ENCODE measurements at places on chromosomes 7 and 10.

DNA sequence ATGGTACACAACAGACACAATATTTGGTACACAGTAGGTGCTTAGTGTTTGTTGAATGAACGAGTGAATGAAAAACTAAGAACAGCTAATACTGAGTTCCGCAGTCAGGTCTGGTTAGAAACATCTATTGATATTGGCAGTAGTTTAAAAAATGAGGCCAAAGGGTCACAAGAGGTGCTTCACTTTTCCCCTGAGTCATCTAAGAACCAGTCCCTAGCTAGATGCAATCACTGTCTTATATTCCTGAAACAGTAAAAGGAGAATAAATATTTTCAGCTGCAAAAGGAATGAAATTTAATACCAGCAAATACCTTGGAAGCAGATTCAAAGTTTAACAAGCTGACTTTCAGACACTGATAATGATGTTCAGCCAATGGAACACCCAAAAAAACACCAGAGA, 54.5 kb downstream of the SCRN1 start:
- DNase-seq = no peak

DNA sequence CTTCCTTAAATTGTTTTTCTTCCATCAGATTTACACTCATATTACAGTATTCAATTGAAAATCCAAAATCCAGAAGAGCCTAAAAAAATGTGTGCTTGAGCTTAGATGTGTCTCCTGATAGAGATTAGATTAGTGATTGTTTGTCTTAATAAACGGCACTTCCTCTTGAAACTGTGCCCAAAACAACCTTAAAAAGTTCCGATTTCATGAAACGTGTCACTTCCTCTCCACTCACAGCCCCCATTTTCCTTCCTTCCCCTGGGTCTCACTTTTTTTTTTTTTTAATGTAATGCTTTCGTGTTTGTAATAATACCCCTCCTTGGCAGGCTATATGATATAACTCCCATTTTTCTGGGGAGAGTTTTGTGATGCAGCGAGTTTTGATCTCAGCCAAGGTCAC, 114.8 kb upstream of the ADO start:
- no peak for DNase-seq

DNA sequence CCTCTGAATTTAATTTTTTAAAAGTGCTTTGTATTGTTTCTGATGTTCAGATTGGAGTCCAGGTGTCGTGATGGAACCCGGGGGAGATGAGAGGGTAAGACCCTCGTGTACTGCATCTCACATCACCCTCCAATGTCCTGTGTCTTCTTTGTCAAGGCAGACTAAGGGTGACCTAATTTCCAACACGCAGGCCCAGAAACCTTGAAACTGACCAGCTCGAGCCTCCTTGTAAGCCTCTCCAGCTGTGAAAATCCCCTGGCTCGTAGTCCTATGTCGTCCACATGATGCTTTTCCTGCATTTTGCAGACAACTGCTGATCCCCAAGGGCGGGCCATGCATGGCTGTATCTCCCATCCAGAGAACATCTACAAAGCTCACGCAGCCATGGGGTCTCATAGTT, 220.2 kb downstream of the ARHGAP12 start:
- DNase-seq = no peak

DNA sequence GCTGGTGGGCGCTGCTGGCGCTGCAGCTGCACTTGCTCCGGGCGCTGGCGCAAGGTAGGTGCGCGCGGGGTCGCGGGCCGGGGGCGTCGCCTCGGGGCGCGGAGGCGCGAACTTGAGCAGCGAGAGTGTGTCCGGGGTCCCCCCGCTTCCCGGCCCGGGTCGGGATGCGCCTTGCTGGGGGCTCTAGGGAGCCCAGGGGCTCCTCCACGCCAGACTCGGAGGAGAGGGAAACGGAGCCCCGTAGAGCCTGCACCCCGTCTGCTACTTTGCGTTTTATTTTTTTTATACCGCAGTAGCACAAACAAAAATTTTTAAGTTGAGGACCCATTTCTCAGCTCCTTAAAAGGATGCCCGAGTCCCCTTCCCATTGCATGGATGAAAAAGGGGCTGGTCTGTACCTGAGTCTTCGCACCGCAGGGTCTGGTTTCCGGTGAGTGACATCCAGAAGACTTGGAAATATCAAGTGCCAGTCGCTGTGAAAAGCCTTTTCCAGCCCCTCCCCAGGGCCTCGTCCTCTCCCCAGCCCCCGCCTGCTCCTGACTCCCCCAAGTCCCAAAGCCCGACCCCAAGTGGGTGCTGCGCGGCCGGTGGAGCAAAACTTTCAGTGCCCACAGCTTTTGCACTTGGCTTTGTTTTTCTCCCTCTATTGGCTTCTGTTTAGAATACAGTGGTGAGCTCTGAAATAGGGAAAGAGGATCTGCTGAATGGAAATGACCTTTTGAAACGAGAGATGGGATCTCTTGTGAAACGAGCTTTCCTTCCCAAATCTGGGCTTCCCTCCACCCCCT, 973 bp downstream of the SDK1 start:
- no peak for DNase-seq

DNA sequence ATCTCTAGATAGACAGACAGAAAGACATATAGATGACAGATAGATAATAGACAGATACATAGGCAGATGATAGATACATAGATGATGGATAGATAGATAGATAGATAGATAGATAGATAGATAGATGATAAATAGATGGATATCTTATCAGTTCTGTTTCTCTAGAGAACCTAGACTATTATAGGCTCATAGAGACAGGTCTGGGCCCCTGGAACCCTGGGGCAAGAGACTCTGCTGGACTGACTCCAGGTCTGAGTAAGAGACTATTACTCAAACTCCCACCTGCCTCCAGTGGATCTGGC, 58.3 kb downstream of the FRMPD2 start:
- DNase-seq = no peak

DNA sequence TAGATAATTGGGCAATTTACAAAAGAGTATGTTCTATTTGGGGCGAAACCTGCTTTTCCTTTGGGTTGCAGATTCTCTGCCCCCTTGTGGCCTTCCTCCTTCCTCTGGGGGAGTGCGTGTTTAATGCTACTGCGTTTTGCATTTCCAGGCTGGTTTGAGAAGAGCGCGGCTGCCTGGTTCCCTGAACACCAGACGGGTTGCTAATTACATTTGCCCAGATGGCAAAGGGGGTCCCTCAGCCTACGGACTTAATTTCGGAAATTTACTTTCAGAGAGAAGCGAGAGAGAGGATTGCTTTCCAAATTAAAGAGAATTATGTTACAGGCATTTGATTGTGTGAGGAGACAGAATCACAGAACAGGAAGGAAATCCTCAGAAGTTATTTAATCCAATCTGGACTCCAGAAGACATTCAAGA, 91.9 kb upstream of the JAZF1 start:
- peak; percentile 24 for DNase-seq

- no peak for DNase-seq
Measured at GRCh38 chr10:119326167-119326566, 118.8 kb downstream of the GRK5 start.

DNA sequence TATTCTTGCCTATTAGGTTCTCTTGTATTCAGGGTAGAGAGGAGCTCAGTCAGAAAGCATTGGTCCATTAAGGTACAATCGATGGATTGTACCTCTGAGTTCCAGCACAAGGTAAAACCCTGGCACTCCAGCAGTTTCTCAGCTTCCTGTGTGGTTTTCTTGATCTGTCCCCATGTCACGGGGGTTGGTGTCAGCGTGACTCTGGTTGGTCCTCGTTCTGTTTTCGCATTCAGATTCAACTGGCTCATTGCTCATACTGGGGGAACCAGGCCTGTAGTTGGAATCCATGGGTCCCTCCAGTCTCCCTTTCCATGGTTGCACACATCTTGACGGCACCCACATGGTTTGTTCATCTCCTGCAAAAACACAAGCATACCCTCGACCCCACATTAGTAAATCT, 32.7 kb upstream of the RASGEF1A start:
- DNase-seq = peak; percentile 25

DNA sequence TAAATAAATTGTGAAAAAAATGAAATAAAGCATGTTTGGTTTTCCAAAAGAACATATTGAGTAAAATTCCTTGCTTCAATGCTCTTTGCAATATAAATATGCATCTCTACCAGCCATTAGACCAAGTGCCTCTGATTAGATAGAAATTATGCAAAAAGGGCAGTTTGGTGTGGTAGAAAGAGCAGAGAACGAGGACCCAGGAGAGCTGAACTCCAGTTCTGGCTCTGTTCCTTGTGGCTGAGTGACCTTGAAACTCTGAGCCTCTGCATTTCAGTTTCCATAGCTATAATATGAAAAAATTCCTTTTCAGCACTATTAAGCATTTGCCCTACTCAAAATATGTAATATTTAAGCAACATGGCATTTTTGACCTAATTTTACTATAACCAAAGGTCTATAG, 36.5 kb downstream of the COL1A2 start:
- DNase-seq = no peak

DNA sequence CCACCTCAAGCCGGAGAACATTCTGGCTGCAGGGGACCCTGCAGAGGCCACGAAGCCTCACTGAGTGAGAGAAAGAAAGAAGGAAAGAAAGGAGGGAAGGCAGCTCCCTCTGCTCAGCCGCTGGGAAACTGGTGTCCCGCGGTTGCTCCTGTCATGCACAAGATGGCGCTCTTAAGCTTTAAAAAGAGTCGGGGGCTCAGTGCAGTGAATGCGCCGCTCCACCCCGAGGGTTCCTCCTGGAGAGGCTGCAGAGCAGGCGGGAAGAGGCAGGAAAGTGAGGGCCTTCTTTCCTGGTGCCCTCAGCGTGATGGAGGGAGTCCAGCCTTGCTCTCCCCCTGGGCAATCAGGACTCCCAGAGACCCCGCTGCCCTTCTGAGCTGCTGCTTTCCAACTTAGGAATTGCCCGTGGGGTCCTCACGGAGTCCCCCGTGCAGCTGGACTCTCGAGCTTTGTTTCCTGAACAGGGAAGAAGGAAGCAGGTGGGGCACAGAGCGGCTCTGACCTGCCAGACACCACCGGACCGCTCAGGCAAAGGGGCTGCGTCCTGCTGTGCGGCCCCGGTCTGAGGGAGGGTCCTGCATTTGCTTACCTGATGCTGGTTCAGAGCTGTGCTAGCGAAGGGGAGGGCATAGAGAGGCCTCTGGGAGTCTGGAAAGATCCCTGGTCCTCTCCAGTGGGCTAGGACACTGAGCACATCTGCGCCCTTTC, 141.9 kb upstream of the MKI67 start:
- DNase-seq = no peak

GRCh38 chr7:16695621-16696237, 49.7 kb downstream of the BZW2 start:
- DNase-seq = no peak

- peak; percentile 37 for DNase-seq
Measured at GRCh38 chr10:6473430-6473829, 106.6 kb downstream of the PRKCQ start.

- DNase-seq = no peak
Measured at GRCh38 chr10:15083674-15084501, 4.7 kb downstream of the ACBD7 start.

GRCh38 chr10:119919826-119920225, 27.3 kb downstream of the SEC23IP start:
- DNase-seq = no peak

- DNase-seq = no peak
Measured at GRCh38 chr10:3499120-3499519, 285.9 kb downstream of the KLF6 start.

GRCh38 chr7:77877791-77878190, 79.2 kb downstream of the PHTF2 start:
- DNase-seq = no peak

DNA sequence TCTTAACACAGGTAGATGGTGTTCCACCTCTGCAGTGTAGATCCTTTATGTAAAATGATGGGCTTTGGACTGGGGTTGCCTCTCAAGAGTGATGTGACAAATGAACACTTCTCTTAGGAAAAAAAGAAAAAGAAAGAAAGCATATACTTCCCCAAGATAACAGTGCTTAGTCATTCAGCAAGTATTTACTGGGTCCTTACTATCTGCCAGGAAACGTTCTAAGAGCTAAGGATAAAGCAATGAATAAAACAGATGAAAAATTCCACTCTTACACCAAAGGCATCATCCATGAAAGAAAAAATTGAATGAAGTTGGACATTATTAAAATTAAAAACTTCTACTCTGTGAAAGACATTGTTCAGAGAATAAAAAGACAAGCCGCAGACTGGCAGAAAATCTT, 177.3 kb downstream of the C7orf25 start:
- DNase-seq = no peak

DNA sequence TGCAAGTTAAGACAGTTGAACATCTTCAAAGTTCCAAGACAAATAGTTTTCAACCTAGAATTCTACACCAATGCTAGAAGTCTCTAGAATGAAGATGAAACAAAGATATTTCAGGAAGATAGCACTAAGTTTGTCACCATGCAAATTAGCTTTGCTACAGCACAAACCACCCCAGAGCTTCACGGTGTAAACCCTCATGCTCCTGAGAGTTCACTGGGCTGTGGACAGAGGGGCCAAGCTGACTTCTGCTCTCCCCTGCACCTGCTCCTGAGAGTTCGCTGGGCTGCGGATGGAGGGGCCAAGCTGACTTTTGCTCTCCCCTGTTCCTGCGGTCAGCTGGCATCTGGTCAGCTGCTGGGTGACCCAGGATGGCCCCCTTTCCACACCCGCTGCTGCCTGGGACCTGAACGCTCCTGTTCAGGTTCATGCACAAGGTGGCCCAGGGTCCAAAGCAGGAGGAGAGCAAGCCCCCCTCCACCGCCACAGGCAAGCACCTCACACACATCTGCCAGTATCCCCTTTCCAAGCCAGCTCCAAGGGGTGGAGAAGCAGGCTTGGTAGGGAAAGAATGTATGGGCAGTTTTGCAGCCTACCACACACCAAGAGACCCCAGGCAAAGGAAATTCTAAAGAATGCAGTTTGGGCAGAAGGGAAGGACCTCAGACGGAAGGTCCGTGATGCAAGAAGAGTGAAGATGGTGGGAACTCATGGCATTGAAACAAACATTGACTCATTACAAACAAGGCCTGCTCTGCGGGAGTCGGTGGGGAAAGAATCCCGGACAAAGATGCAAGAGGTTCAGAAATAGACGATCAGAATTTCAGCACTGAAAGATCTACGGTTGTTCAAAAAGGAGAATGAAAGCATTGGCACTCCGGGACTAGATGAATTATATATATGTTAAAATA, 137.8 kb upstream of the PPP2R2D start:
- DNase-seq = no peak

GRCh38 chr10:60271319-60272040, 118.2 kb downstream of the ANK3 start:
- DNase-seq = no peak

DNA sequence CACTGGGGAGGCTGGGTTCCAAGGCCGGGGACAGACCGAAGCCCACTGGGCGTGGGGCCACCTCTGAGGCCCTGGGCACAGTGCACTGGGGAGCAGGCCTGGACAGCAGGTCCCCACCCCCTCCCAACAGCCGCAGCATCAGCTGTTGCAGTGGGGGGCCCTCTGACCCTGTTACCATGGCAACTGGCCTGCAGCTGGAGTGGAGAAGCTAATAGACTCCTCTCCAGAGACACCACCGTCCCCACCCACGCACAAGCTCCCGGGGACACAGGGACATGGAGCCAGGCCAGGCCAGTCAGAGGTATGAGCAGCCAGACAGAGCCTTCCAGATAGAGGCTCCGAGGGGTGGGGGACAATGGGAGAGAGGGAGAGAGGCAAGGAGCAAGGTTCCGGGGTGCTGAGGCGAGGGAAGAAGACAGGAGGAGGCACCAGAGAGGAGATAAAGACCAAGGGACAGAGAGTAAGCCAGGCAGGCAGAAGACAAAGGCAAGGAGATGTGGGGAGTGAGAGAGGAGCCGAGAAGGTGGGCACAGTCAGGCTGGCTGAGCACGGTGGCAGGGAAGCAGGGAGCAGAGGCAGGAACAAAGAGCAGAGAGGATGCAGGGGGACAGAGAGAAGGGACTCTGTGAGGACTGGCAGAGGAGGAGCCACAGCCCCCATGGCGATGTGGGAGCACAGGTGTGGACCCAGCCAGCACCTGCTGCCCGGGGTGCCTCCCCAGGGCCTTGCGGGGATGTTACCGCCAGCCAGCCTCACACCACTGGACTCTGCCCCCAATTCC, 6.7 kb downstream of the KCNH2 start:
- DNase-seq = no peak
